Cardiac muscle cell (in vitro differentiated cells and primary cell): ENCODE measurements at places on chromosomes 1 and 21. TPM values are rescaled to one million over a fixed set of nuclear protein-coding genes. Genes with fewer than 3 reads are reported as not detected.

Gene AIRE
- 0.45 TPM in 1 of 2 replicates, not detected in the other for total RNA-seq

Gene HIVEP3
- 0.42 TPM in 2 replicates for total RNA-seq

Gene CFHR3
- total RNA-seq, result 0.07 and 0.39 TPM in 2 replicates

Gene NDUFV3
- 28.9 and 50.5 TPM in 2 replicates for total RNA-seq

Gene DPT
- not detected in 2 replicates for total RNA-seq

Gene PRAMEF20
- total RNA-seq, result not detected in 2 replicates

GRCh38 chr1:161045736-161046604 lies at the start of gene USF1:
Gene USF1 (minus strand): TSS chr1:161045977. CDS start chr1:161043275, 2,702 bp downstream.
- H3K4me1 ChIP-seq, result peaks cover 12% of the 10 kb centered on the region
- H3K27me3 ChIP-seq, result peaks cover 2% of the 10 kb centered on the region
- DNase-seq, result peak; percentile 98
- H3K27ac ChIP-seq, result peak within 1 kb of the TSS; percentile 97
- H3K4me3 ChIP-seq, result peak within 1 kb of the TSS; percentile 73
- H3K36me3 ChIP-seq, result peaks cover 16% of the 10 kb centered on the region

DNA sequence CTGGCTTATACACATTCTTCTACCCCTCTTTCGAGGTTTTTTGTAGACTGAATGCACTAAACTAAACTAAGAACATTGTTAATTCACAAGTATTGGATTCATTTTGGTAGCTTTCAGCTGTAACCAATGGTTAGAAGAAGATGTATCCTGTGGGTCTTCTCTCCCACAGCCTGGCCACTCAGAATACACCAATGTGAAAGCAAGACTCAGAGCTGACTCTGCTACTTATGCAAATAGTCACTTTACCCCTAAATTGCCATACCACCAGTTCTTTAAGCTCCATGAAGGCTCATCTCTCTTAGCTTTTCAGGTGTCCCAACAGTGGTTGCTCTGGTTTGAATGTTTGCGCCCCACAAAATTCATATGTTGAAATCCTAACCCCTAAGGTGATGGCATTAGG lies 60.1 kb downstream of the RGS13 start:
- no peak for DNase-seq
- no peak overlapping the region for H3K27ac ChIP-seq
- no peaks in the 10 kb centered on the region for H3K27me3 ChIP-seq
- H3K4me3 ChIP-seq, result no peak overlapping the region
- no peaks in the 10 kb centered on the region for H3K4me1 ChIP-seq
- no peaks in the 10 kb centered on the region for H3K36me3 ChIP-seq

GRCh38 chr1:226063977-226064815 lies 1.7 kb downstream of the H3-3A start:
- H3K27ac ChIP-seq, result peak overlapping the region; percentile 100
- H3K4me3 ChIP-seq, result peak overlapping the region; percentile 97
- H3K27me3 ChIP-seq, result no peaks in the 10 kb centered on the region
- no peak for DNase-seq

DNA sequence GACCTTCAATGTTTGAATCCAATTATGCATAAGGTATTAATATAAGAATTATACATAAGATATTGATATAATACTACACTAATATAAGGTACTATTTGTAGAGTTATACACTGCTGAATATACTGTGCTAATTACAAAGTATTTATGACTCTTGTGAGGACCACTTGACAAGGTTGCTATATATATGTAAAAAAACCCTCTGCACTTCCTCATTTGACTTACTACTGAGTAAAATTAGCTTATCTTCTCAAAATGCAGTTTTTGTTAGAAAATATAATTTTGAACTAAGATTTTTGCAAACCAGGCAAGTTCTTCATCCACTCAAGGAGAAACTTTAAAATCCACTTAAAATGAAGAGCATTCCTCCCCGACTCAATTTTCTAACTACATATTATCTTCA lies 8.5 kb downstream of the SIKE1 start:
- H3K4me1 ChIP-seq, result no peaks in the 10 kb centered on the region
- no peaks in the 10 kb centered on the region for H3K27me3 ChIP-seq

- H3K27me3 ChIP-seq, result no peaks in the 10 kb centered on the region
- peaks cover 9% of the 10 kb centered on the region for H3K36me3 ChIP-seq
- H3K4me3 ChIP-seq, result no peak overlapping the region
These were observed 30.0 kb downstream of the IARS2 start for GRCh38 chr1:220123889-220124288.

GRCh38 chr1:24996456-24996855 lies 66.4 kb upstream of the RUNX3 start:
- H3K4me3 ChIP-seq, result no peak overlapping the region
- H3K27me3 ChIP-seq, result no peaks in the 10 kb centered on the region
- no peak overlapping the region for H3K27ac ChIP-seq
- H3K4me1 ChIP-seq, result no peaks in the 10 kb centered on the region

GRCh38 chr1:186740324-186740723 lies 60.1 kb upstream of the PTGS2 start:
- H3K27me3 ChIP-seq, result no peaks in the 10 kb centered on the region
- no peak for DNase-seq
- H3K36me3 ChIP-seq, result no peaks in the 10 kb centered on the region
- no peak overlapping the region for H3K27ac ChIP-seq
- H3K4me1 ChIP-seq, result no peaks in the 10 kb centered on the region
- no peak overlapping the region for H3K4me3 ChIP-seq

GRCh38 chr21:29349702-29350101 lies 51.0 kb downstream of the BACH1 start:
- H3K4me3 ChIP-seq, result no peak overlapping the region
- H3K36me3 ChIP-seq, result no peaks in the 10 kb centered on the region
- DNase-seq, result peak; percentile 52
- no peaks in the 10 kb centered on the region for H3K27me3 ChIP-seq

- H3K4me1 ChIP-seq, result no peaks in the 10 kb centered on the region
- no peak overlapping the region for H3K27ac ChIP-seq
- no peak overlapping the region for H3K4me3 ChIP-seq
- DNase-seq, result no peak
These were observed 367.7 kb downstream of the NEGR1 start for GRCh38 chr1:71914626-71915025.

GRCh38 chr1:47201179-47201578 lies 11.3 kb upstream of the PDZK1IP1 start:
- H3K4me3 ChIP-seq, result no peak overlapping the region
- H3K4me1 ChIP-seq, result no peaks in the 10 kb centered on the region
- peaks cover 30% of the 10 kb centered on the region for H3K27me3 ChIP-seq
- DNase-seq, result peak; percentile 61
- no peak overlapping the region for H3K27ac ChIP-seq

DNA sequence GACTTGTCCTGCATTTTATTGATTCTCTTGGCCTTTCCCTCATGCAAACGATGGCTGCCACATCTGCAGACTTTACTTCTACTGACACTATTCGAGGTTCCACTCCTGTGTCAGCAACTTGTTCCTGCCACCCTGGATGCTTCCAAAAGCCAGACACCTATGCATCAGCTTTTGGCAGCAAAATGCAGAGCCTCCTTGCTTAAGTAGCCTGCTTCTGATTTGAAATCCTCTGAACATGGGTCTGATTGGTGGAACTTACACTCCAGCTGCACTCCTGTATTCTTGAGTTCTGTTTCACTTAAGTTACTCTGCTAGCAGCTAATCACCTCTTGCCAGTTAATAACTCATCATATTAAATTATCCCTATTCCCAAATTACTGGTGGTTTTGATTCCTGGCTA lies 152.1 kb upstream of the FMN2 start:
- H3K4me1 ChIP-seq, result no peaks in the 10 kb centered on the region
- no peak overlapping the region for H3K4me3 ChIP-seq
- no peak for DNase-seq
- no peaks in the 10 kb centered on the region for H3K27me3 ChIP-seq
- H3K27ac ChIP-seq, result no peak overlapping the region
- no peaks in the 10 kb centered on the region for H3K36me3 ChIP-seq

GRCh38 chr21:45613396-45613795 lies 30.1 kb upstream of the PCBP3 start:
- no peaks in the 10 kb centered on the region for H3K4me1 ChIP-seq
- peaks cover 17% of the 10 kb centered on the region for H3K27me3 ChIP-seq
- no peak overlapping the region for H3K4me3 ChIP-seq
- H3K36me3 ChIP-seq, result no peaks in the 10 kb centered on the region
- no peak for DNase-seq

DNA sequence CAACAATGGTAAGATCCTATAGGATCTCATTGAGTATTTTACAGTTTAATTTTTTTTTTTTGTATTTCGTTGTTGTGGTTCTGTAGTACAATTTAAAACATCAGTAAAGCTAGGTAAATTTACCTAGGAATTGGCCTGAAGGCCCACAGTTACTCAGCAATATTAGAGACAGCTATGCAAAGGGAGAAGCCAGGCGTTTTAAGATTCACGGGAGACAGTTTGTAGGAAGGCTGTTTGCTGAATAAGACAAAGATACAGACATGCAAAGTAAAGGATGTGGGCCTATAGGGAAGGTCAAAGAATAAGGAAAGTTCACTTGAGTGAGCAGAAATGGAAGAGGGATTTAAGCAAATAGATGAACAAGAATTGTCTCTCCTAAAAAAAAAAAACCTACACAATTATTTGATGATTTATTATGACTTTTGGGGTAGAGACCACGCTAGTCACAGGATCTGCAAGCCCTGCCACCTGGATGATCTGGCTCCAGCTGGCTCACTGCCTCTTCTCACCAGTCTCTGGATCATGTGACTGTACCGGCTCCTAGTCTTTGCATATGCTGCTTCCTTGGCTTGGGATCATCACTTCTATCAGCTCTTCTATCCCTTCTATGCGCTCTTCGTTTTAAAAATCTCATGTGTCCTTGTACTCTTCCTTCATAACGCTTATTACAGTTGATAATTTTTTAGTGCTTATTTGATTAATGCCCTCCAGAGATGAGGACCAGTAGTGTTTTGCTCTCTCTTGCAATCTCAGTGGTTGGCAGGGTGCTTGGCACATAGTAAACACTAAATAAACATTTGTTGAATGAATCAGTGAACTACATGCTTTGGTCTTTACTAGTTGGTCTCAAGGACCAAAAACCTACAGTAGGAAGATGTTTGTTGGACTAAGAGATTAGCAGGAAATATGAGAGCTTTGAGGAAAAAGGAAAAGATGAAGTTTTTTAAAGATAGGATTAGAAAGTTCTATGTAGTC lies 14.1 kb downstream of the DYRK1A start:
- no peak overlapping the region for H3K4me3 ChIP-seq
- H3K36me3 ChIP-seq, result no peaks in the 10 kb centered on the region
- H3K4me1 ChIP-seq, result peaks cover 37% of the 10 kb centered on the region
- peak overlapping the region; percentile 74 for H3K27ac ChIP-seq
- no peak for DNase-seq

DNA sequence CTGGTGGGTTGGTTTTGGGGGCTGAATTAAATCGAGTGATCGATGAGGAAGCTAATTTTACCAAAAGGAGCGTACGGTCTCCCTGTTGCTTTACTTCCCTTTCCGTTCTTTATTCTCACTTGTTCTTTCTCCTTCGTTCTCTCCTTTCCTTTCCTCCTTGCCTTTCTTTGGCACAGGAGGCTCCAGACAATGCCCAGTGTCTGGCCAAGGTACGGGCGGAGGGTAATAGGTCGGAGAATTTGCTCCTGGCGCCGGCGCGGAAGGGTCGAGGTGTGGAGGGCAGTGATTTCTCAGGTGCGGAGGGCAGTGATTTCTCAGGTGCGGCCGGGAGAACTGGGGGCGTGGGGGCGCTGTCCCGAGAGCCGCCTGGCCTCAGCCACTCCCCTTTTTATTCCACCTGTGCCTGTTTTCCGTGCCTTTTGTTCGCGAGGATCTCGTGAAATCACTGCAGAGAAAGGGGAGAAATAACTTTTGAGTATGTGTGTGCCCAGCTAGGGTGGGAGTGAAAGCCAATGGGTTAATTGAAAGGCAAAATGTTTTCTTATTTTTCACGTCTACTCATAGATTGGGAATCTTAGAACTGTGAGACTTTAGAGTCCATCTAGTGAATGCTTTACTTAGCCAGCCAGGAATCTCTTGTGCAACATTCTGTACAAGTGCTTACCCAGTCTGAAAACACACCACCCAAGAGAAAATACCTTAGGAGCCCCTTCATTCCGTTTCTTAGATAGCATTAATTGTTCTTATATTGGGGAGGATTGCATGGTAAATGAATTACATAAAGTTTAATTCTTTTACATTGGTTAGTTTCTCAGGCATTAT lies 1.3 kb downstream of the FNBP1L start:
- no peak overlapping the region for H3K27ac ChIP-seq
- H3K27me3 ChIP-seq, result peaks cover 14% of the 10 kb centered on the region
- no peaks in the 10 kb centered on the region for H3K36me3 ChIP-seq

- peak; percentile 38 for DNase-seq
- no peaks in the 10 kb centered on the region for H3K27me3 ChIP-seq
- peaks cover 18% of the 10 kb centered on the region for H3K4me1 ChIP-seq
- peak overlapping the region; percentile 50 for H3K4me3 ChIP-seq
These were observed 588 bp downstream of the FLVCR1 start for GRCh38 chr1:212858461-212859265.

- H3K27ac ChIP-seq, result no peak overlapping the region
- H3K27me3 ChIP-seq, result no peaks in the 10 kb centered on the region
- H3K4me3 ChIP-seq, result no peak overlapping the region
- DNase-seq, result no peak
- H3K4me1 ChIP-seq, result no peaks in the 10 kb centered on the region
These were observed 66.3 kb downstream of the MAP3K7CL start for GRCh38 chr21:29196670-29197191.

- no peak overlapping the region for H3K4me3 ChIP-seq
- H3K27me3 ChIP-seq, result no peaks in the 10 kb centered on the region
- H3K27ac ChIP-seq, result no peak overlapping the region
- no peaks in the 10 kb centered on the region for H3K4me1 ChIP-seq
- no peaks in the 10 kb centered on the region for H3K36me3 ChIP-seq
- DNase-seq, result peak; percentile 12
These were observed 45.4 kb upstream of the USP1 start for GRCh38 chr1:62391369-62391971.

- DNase-seq, result no peak
- no peaks in the 10 kb centered on the region for H3K27me3 ChIP-seq
- H3K4me3 ChIP-seq, result no peak overlapping the region
- H3K4me1 ChIP-seq, result peaks cover 24% of the 10 kb centered on the region
- H3K27ac ChIP-seq, result no peak overlapping the region
These were observed 144.6 kb downstream of the SLC30A10 start for GRCh38 chr1:219783605-219784235.

DNA sequence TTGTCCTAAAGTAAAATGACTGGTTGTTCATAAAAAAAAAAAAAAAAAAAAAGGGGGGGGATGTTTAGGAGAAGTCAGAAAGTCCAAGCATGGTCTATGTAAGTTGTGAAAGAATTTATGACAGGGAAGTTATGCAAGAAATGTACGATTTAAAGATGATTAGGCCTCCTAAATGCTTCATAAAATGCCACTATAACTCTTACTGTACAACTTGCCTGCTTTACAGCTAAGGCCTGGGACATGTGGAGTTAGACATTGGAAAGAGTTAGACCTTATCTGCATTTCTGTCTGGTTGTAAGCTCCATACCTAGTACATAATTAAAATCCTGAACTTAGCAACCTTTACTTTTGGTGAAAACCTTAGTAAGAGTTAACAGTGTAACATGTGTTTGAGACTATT lies 150.0 kb downstream of the TPR start:
- no peak overlapping the region for H3K27ac ChIP-seq
- no peaks in the 10 kb centered on the region for H3K36me3 ChIP-seq
- no peaks in the 10 kb centered on the region for H3K27me3 ChIP-seq
- peak; percentile 38 for DNase-seq
- no peaks in the 10 kb centered on the region for H3K4me1 ChIP-seq

GRCh38 chr1:222370913-222371675 lies 176.8 kb downstream of the HHIPL2 start:
- DNase-seq, result no peak
- no peaks in the 10 kb centered on the region for H3K36me3 ChIP-seq
- peaks cover 12% of the 10 kb centered on the region for H3K4me1 ChIP-seq
- H3K27ac ChIP-seq, result no peak overlapping the region
- H3K4me3 ChIP-seq, result no peak overlapping the region
